ENCODE measurements at places on chromosomes 5 and 9. TPM values are rescaled to one million over a fixed set of nuclear protein-coding genes. Genes with fewer than 3 reads are reported as not detected.
A peak's percentile ranks its signal among the peaks of the same experiment; 100 is the strongest.

- no peak for DNase-seq
These were observed 274.3 kb upstream of the ANKRD55 start for GRCh38 chr5:56507351-56507930.

DNA sequence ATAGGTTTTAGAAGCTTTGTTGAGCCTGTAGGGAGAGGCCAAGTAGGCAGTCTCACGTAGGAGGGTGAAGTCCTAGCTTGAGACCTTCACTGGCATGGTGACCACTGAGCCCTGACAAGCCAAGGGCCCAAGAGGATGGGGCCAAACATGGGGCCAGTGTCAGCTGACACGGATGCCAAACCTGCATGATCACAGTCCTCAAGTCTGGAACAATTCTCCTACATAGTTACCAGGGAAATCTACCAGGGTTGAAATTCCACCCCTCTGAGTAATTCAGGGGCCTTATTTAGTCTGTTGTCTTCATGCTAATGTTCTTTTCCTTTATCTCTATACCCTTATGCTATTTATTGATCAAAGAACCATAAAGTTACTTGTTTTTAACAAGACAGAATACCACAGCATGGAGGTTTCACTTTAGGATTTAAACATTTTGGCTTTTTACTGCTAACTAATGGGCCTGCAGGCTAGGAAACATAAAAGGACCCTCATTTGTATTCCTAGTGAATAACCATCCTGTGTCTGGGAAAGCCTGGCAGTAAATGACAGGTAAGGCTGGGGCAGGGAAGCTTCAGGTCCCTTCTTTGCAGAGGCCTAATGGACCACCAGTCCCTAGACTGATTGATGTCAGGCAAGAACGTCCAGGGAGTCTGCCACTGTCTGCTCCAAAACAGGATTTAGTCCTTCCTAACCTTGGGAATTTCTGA, 140.8 kb downstream of the FGF1 start:
- no peak for DNase-seq

DNA sequence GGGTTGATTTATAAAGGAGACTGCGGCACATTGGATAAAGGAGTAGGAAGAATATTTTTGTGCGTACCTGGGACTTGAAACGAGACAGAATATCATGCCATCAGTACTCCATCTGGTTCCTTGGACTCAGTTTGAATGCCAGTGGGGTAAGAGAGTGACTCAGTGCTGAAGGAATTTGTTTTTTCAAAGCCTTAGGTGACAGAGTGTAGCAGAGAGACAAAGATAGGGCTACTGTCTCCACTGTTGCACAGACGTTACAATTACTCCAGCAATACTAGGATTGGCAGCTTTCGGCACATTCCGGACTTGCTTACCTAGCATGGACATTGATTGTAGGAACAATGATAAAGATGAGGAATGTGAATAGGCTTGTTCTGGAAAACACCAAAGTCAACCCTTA, 250.7 kb downstream of the KCTD16 start:
- DNase-seq = no peak

DNA sequence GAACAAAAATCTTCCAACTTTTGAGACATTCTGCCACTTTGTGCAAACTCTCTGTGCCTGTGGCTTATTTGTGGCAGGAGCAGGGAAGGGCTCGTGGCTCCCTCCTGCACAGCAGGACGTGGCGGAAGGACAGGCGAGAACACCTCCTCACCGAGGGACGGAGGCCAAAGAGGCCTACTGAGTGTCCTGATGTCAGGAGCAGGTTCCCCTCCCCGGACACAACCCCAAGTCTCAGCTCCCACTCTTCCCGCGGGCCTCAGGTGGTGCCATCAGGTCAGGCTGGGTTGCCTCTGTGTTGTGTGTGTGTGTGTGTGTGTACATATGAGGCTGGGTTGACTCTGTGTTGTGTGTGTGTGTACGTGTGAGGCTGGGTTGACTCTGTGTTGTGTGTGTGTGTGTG, 136.8 kb upstream of the LPCAT1 start:
- DNase-seq = no peak

DNA sequence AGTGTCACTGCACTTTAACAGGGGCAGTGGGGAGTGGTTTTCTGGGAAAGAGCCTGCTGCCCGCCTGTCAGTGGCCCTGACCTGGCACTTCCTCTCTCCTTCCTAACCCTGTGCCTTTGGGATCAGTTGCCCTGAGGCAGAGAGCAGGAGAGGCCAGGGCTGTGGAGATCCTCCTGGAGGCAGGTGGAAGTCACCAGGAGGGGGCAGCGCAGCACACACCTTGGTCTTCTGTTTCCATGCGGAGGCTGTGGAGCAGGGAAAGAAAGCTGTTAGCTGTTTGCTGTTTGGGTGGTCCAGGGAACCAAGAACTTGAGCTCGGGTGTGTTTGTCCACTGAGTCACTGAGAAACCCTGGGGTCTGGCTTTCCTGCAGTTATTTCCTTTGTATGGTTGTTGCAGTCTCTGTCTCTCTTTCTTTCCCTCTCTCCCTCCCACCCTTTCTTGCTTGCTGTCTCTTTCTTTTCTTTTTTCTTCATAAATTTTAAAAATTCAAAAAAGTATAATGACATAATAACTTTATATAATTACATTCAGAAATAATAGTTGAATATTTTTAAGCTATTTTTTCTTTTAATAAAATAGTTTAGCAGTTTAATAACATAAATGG, 28.1 kb downstream of the NTRK2 start:
- peak; percentile 41 for DNase-seq

DNA sequence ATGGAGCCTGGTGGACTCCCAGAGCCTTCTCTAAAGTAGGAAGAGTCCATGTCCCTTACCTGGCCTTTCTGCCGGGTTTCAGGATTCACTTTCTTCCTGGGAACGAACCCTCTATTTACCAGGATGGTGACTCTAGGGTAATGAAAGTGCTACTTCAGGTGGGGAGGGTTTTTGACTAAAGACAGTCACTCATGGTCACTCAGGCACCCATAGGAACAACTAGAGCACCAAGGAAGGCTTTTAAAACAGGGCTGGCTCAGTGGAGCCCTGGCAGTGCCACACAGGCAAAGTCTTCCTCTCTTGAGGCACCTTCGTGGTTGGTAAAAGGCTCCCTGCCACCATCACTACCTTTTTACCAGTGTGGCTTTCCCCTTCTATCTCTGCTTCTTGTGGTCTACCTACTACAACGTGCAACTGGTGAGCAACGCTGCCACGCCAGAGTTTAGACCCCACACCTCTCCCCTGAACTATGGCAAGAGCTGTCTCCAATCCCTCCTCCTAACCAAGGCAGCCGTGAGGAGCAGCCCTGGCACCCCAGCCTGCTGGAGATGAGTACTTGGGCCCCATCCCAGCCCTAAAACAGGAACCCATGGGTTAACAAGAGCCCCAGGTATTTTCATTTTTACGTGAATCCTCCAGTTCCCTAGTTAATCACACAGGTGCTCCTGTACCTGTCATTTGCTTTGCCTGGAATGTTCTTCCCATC, 3.5 kb downstream of the SURF1 start:
- DNase-seq = no peak

Gene SHC3
- total RNA-seq = 1.0 TPM

DNA sequence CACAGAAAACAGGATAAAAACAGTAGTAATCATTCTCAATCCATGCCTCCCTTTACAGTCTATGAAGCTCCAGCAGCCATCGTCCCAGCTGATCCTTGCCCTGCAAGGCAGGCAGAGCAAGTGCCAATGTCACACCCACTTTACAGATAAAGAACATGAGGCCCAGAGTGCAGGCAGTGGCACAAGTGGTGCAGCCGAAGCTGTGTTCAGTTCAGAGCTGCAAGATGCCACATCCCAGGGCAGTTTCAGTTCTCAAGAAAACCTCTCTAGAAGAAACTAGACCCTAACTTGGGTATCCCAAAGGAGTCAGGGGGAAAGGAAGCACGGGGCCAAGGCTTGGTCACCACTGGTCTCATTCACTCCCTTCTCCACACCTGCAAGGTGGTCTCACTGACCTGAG, 34.6 kb upstream of the CPLX2 start:
- no peak for DNase-seq

Gene MUSK
- total RNA-seq = not detected

GRCh38 chr5:136840601-136841000, 475.3 kb upstream of the TRPC7 start:
- peak; percentile 4 for DNase-seq

DNA sequence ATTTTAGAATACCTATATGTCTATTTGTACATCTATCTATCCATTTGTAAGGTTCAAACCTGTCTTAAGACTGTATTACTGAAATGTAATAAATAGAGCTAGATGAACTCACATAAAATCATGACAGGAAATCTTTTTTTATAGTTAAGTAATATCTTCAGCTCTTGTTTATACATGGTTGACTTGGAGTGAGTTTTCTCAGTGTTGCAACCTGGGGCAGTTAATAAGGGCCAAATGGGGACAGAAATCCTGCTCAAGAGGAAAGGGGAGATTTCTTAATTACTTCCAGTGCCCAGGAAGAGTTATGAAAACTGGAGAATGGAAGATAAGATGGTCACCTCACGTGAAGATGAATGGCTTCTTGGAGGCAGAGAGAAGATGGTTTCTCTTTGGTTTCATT, 265.1 kb upstream of the FBXL7 start:
- no peak for DNase-seq

DNA sequence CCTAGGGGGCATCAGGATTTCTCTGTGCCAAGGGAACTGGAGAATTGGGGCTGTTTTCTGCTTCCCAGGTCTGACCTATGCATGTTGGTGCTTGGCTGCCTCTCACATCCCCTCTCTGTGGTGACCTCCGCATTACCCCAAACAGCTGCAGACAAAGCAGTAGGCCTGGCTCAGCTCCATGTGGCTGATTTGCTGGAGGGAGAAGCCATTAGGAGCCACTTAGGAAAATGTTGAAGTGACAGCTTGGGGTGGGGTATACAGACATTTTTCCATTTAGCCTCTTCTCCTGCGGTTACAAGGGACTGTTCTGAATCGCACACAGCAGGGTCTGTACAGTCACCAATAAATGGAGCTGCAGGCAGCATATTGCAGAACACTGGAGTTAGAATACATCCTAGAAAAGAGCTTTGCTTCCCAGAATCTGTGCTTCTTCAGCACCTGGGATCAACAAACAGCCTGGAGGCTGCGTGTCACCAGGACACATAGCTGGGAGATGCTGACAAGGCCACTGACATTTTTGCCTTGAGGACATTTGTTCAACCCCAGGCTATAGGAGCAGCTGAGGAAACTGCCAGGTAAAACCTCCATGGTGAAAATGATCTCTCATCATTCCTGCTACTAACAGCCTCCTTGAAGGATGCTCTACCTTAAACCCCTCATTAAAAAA, 335.3 kb downstream of the DIRAS2 start:
- DNase-seq = no peak

Gene SPATA31A3
- not detected for total RNA-seq

DNA sequence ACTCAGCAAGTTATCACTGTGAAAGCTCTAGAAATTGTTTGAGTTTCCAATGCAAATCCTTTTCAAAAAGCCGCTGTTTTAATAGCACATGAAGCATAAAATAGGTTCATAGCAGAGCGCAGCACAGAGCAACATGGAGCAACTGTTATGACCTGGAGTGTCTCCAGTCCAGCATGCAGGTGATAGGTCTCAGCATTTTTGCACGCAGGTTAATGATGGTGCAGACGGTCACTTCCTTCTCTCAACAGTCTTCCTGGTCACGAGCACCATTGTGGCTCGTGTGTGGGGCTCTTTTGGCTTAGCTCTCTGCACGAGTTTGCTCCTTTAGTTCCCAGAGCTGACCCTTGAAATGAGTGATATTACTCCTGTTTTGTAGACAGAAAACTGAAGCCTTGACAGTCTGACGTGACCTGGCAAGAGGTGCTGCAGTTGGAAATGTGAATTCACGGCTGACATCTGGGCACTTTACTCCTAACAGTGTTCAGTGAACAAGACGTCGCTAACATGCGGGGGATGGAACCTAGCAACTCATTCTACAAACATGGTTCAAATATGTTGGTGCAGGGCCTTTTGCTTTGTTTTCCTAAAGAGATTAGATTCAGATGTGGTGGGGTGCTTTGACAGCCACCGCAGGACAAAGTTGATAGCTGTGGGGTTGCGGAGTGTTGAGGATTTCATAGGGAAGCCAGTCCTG, 10.0 kb downstream of the TENT4A start:
- DNase-seq = no peak
